ENCODE measurements at places on chromosomes 3 and 15.

- no peak for DNase-seq
Observed at GRCh38 chr3:103991-104390, 92.6 kb upstream of the CHL1 start.

DNA sequence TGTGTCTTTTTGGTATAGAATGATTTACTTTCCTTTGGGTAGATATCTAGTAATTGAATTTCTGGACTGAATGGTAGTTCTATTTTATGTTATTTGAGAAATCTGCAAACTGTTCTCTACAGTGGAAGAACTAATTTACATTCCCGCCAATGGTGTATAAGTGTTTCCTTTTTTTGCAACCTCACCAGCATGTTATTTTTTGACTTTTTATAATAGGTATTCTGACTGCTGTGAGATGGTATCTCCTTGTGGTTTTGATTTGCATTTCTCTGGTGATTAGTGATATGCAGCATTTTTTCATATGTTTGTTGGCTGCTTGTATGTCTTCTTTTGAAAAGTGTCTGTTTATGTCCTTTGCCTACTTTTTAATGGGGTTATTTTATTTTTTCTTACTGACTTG is 607.2 kb downstream of the OTOL1 start:
- DNase-seq, result no peak

GRCh38 chr3:9213019-9213634 is 36.3 kb downstream of the SRGAP3 start:
- DNase-seq, result no peak

DNA sequence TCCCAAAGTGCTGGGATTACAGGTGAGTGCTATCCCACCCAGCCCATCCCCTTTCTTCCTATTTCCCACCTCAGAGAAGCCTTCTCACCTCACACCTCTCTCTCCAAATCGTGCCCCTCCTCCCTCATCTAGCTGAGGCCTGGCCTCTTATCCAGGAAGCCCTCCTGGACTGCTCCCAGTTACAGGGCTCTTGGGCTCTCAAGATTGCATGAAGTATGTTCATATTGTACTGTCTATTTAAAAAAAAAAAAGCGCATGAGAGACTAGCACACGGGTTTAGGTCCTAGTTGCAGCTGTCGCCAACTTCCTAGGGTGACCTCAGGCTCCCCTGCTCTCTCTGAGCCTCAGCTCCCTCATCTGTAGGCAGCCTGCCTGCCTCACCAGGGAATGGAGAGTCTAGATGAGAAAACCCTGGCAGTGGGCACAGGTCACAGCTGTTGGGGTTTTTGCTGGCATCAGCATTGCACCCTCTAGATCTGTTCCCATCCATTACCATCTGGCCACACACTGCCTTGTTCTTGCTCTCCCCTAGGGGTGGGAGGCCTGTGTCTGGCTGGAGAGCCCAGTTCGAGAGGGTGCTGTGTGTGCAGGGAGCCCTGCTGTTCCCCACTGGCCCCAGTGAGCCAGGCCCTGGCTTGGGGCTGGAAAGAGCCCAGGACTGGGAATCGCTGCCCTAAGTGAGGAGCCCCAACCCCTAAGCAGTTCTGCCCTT is 24.2 kb upstream of the C15orf39 start:
- DNase-seq, result no peak

- no peak for DNase-seq
Observed at GRCh38 chr3:116032176-116032575, 408.9 kb downstream of the GAP43 start.

DNA sequence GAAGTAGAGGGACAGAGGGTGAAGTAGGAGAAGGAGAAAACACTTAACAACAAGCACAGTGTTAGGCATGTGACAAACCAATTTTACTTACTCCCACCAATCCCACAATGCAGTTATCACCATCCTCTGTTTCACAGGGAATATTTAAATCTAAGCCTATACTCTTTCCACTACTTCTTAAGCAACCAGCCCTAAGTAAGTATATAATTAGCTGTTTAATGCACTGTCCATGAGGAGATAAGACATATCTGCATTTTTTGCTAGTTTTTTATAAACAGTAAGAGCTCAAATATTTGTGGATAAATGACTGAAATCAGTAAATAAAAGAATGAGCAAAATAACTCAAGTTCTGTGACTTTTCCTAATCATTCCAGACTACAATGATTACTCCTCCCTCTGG is 62.7 kb downstream of the GSK3B start:
- no peak for DNase-seq

- DNase-seq, result no peak
Observed at GRCh38 chr15:69489073-69489571, 36.5 kb downstream of the RPLP1 start.

GRCh38 chr3:54696313-54696712 is 231.5 kb downstream of the LRTM1 start:
- no peak for DNase-seq

DNA sequence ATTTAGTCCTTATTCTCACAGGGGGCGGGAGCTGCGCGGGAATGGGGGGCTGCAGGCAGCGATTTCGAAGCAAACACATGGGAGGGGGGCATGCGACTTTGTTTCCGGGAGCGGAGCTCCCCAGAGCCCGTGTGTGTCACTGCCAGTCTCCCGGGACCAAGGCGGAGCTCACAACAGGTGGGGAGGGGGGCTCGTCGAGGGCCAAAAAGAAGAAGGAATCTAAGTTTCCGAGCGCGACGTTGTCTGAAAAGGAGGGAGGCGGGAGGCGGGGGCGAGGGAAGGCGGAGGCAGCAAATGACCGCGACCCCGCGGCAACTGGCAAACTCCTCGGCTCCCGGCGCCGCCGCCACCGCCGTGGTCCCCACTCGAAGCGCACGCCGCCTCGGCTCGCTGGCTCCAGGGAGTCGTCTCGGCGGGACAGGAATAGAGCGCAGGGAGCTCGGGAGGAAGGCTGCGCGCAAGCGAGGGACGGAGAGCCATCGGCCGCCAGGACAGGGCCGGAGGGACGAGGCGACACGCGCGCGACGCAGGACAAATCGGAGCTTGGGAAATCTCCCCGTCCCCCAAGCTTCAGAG is 1.4 kb downstream of the FOXP1 start:
- no peak for DNase-seq

GRCh38 chr3:71930056-71930991 is 145.4 kb upstream of the PROK2 start:
- no peak for DNase-seq

All from stimulated activated CD8-positive, alpha-beta memory T cell treated with anti-CD3 and anti-CD28 coated beads, Interleukin-7, amount 100 ng/mL, for 1 hour (primary cell).